ENCODE measurements at places on chromosomes 11 and 22.

DNA sequence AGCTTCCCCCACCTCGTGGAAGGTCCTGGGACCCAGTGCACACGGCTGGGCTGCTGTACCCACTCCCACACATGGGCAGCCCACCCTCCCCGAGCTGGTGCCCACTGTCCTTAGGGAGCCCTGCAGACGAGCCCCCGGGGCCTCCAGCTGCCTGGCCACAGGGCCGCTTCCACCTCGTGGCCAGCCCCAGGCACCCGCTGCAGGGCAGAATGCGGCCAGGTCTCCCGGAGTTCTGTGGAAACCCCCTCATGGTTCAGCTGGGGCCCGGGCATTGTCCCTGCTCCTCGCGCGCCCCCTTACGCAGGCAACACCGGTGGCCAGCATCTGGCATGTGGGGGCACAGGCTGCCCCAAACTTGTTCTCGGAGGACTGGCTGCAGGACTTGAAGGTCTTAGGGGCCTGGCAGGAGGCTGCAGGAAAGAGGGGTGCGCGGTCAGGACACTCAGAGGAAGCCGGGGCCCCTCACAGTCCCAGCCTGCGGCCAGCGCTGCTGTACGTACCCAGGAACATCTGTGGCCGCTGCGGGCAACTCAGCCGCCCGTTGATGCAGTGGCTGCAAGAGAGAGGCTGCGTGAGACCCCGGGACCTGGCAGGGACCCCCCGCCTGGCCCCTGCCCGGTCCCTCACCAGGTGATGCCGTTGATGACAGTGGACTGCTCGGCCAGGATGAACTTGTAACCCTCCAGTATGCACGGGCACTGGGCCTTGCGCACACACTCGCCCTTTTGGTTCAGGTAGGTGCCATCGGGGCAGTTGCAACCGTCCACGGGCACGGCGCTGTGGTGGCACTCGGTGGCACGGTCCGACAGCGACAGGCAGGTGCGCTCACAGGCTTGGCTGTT lies 9.7 kb downstream of the MUC6 start:
- DNase-seq: no peak

- no peak for DNase-seq
Observed at GRCh38 chr11:95883381-95883780, 40.5 kb downstream of the MTMR2 start.

DNA sequence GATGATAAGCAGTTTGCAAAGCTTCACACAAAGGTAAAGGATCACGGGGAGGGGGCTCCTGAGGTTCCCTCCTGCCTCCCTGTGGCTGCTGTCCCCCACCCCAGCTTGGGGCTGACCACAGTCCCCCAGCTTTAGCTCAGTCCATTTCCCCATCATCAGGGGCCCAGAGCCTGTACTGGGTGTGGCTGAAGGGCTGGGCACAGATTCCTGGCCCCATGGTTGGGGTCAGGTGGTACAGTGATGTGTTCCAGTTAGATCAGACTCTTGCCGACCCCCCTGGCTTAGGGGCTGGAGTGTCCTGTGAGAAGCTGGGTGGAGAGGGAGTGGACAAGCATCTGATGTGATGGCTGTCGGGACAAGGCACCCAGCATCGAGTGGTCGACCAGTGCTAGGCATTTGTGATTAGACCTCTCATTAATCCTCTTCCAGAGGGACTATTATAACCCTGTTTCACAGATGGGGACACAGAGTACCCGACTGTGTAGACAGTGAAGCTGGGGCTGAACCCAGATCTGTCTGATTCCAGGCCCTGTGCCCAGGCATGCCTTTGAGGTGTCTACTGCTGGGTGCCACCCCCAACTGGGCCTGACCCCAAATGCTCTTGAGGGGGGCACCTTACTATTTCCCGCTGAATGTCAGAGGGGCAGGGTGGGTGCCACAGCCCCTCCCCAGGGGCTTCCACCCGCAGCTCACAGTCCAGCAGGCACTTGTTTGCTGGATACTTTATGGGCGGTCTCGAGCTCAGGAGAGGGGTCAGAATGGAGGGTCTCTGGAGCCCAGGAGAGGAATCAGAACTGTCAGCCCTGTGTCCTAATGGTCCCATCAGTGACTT lies 4.3 kb downstream of the SHANK3 start:
- no peak for DNase-seq

DNA sequence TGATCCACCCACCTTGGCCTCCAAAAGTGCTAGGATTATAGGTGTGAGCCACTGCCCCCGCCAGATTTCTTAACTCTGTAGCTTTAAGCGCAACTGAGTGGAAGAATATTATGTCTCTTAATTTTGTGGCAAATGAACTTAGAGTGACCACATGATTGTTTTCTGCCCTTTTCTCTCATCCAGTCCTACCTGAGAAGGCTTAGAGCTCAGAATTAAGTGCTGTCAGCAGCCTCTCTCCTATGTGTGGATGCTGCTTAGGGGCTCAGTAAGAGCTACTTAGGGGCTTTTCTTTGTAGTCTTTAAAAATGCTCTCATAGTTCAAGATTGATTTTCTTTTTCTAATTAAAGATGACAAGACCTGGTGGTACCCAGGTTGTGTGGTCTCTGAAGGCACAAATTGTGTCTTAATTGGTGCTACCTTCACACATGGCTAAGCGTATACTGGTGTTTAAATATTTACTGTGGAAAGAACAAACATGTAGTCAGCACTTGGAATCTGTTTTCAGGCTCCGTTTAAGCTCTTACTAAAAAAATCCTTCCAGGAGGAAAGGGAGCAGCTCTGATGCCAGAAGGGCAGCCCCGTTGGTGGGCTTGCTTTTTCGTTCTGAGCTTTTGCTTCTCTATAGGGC lies 59.3 kb downstream of the DEPDC5 start:
- no peak for DNase-seq

DNA sequence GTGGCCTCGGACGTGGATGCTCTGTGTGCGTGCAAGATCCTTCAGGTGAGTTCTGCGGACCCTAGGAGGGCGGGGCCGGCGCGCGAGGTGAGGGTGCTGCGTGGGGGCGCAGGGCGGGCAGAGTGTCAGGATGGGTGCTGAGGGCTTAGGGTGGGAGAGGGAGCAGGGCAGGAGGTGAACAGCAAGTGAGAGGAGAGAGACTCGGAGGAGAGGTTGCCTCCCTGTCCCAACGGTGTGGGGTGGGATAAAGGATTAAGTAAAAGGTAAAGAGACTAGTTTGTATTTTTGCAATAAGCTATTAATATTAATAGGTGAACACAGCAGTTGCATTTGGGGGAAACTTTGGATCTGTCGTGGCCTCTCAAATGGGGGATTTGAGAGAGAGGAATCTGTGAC lies 451 bp downstream of the CDC45 start:
- no peak for DNase-seq

DNA sequence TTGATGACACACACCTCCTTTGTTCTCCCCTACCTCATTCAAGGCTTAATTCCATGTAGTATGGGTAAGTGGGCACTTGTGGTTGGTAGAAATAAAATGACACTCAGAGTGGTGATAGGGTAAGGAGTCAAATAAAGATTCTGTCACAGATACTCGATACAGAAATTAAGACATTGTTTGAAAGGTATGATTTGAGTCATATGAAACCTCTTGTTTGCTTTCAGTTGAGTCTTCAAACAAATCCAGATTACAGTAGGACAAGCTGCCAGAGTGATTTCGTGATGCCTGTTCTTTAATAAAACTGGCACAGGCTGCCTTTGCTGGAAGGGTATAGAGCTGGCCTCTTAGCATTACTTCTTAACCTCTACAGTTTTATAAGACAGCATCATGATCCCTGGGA lies 182.4 kb downstream of the SPON1 start:
- no peak for DNase-seq

DNA sequence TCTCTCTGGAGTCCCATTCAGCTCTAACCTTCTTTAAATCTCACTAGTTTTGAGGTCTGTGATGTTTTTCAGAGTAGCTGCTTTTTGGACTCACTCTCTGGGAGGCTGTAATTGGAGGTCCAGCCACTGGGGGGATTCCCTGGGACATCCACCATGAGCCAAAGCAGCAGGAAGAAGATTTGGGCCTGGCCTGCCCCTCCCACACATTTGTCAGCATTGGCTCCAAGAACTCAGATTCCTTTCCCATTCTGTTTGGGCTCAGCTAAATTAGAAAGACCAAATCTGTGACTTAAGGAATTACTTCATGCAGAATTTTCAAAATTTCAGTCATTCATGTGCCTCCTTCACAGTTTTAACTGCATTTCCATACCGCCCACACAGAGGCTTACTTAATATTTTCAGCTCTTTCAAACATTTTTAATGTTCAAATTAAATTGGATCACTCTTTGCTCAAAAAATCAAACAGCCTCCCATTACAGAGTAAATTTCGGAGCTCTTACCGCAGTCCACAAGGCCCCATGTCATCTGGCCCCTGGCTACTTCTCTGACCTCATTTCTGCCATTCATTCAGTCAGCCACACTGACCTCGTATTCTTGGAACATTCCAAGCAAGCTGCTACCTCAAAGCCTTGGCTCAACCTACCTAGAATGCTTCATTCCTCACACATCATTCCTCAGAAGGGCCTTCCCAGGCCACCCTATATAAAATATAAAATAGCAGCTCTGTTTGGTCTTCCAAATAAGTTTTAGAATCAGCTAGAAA lies 54.5 kb upstream of the RRAS2 start:
- no peak for DNase-seq

GRCh38 chr22:50305393-50305922 lies 2.0 kb downstream of the PLXNB2 start:
- DNase-seq: no peak

DNA sequence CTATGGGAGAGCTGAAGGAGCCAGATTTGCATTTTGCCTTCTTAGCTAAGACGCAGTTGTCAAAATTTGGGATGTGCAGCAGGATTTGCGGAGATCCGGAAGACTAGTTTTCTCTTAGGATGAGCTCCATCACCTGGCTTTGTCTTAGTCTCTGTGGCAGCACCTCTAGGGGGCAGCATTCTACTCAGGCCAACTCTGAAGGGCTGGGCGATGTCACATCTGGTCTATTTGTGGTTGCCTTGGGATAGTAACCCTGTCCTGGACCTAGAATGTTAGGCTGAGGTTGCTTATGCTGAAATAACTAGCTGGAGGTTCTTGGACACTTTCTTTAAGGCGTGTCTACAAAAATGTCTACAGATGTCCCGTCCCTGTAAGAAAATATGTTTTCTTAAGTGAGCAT lies 116.2 kb downstream of the FAT3 start:
- no peak for DNase-seq

DNA sequence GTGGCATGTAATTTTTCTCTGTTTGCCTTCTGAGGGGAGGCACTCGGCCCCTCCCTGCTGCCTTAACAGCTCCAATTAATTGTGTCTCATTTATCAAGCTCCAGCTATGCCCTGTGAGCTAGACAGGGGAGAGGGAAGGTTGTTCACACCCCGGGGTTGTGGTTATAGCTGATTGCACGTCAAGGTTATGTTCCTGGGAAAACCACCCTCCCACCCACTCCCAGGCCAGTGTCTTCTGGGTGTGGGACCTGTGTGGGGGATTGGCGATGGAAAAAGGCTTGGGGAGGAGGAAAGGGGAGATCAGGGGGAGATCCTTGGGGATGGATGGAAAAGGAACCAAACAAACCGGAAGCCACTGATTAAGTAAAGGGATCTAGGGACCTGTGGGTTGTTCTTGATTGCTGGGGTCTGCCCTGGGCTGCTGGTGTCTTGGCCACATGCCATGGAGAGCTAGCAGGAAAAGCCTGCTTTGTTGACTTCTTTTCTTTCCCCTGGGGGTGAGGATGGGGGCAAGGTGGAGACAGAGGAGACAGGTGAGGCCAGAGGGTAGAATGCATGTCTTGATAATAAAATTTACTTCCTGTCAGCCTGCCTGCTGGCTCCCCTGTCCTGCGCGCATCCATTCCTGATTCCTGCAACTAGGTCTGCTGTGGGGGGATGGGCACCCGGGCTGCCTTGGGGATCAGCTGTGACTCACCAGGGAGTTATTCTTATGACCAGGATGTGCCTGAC lies 13.5 kb upstream of the SORL1-AS1 start:
- DNase-seq: no peak

All from stimulated activated CD8-positive, alpha-beta memory T cell treated with anti-CD3 and anti-CD28 coated beads, Interleukin-4, amount 100 ng/mL, for 1 hour (primary cell).